Stimulated activated naive B cell treated with anti-CD40 and anti-IgM and Interleukin-4, amounts not matched to agents 10 μg/mL and 1 μg/mL and 100 μg/mL, for 72 hours (primary cell): ENCODE measurements at places on chromosomes 13 and 19.

- peak; percentile 50 for DNase-seq
Measured at GRCh38 chr13:98279473-98280175, 102.6 kb upstream of the RNF113B start.

GRCh38 chr19:50159078-50159477 is 4.0 kb downstream of the IZUMO2 start:
- no peak for DNase-seq

- peak; percentile 47 for DNase-seq
Measured at GRCh38 chr13:46179491-46179908, 2.5 kb downstream of the LCP1 start.

- DNase-seq = no peak
Measured at GRCh38 chr19:555474-555808, 11.6 kb downstream of the GZMM start.

GRCh38 chr19:10289836-10290356 is at the start of gene ICAM5:
ICAM5 (plus strand) TSS chr19:10289952; CDS start chr19:10290044, 92 bp downstream.
- no peak for DNase-seq

DNA sequence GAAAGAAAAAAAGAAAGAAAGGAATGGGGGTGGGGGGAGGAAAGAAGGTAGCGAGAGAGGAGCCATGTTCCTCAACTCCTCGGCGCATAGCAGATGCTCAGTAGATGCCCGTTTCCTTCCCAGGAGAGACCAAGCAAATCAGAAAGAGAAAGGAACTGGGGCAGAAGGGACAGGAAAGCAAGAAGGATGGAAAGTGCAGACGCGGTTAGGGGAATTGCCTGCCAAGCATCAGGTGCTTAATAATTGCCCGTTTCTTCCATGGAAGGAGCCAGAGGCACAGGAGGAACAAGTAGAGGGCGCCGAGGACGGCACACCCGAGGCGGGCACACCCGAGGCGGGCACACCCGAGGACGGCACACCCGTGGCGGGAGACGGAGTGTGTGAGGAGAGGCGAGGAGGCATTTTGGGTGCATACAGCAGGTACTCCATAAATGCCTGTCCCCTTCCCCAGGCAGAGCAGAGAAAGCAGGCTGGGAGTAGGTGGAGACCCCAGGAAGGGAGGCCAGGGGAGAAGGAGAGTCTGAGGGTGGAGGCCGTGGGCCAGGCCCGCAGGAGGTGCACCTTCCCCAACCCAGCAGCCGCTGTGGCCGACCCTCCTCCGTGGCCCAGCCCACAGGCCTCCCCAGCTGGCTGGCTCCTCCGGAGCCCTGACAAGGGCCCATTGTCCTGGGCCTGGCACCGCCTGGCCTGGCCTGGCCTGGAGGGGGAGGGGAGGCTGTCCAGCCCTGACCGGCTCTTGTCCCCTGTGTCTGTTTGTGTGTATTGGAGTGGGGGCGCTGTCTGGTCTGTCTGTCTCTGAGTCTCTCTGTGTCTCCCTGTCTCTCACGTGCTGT is 14.6 kb downstream of the JOSD2 start:
- no peak for DNase-seq

DNA sequence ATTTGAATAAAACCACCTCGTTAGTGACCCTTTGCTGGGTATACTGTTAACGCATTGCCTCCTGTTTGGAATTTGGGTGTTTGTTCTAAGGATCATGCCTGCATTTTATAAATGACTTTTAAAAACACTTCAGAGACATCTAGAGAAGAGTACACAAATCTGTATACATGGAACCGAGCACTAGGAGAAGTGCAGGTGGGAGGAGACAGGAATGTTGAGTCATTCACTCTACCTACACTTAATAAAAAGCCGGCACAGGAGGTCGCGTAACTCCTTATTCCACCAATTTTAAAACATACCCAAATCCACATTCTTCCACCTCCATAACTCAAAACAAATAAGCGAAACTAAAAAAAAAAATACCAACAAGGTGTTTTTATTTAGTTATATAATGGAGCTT is 48.6 kb downstream of the FGF9 start:
- no peak for DNase-seq

- no peak for DNase-seq
Measured at GRCh38 chr13:79723519-79724024, 242.6 kb downstream of the NDFIP2 start.

- no peak for DNase-seq
Measured at GRCh38 chr13:24304620-24305019, 4.8 kb upstream of the C1QTNF9 start.

DNA sequence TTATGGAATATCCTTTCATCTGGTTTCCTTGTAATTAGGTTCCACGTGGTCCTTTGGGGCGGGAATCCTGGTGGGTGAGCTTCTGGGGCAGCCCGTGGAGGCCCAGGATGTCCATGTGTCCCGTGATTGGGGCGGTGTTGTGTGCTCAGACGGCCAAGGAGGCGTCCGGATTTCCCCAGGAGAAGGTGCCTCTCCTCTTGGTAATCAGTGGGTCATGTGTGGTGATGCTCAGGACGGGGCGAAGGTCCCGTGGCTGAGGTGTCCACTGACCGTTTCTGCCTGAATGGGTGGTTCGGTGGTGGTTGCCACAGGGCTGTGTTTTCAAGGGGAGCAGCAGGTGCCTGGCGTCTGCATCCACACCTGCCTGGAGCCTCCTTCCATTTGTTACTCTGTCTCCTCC is 52.2 kb upstream of the F7 start:
- no peak for DNase-seq

- DNase-seq = no peak
Measured at GRCh38 chr19:29967623-29968022, 25.6 kb downstream of the URI1 start.

GRCh38 chr13:110131424-110131823 is 175.5 kb downstream of the COL4A1 start:
- DNase-seq = no peak

- no peak for DNase-seq
Measured at GRCh38 chr19:42370068-42370520, 20.0 kb downstream of the CNFN start.

DNA sequence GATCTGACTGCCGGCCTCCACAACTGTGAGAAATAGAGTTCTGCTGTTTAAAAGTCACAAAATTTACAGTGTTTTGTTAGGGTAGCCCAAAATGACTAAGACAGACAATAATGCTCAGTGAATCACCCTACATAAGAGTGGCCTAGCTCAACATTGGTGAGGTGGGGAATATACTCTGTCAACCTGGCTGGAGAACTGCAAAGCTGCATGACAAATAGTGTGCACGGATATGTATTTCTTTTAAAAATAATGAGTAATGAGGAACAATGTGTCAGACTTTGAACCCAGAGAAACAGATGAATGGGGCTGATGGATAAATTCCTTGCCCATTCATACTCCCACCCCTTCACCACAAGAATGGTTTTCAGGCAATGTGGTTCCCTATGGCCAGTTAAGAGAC is 372.4 kb downstream of the SUCLA2 start:
- no peak for DNase-seq

DNA sequence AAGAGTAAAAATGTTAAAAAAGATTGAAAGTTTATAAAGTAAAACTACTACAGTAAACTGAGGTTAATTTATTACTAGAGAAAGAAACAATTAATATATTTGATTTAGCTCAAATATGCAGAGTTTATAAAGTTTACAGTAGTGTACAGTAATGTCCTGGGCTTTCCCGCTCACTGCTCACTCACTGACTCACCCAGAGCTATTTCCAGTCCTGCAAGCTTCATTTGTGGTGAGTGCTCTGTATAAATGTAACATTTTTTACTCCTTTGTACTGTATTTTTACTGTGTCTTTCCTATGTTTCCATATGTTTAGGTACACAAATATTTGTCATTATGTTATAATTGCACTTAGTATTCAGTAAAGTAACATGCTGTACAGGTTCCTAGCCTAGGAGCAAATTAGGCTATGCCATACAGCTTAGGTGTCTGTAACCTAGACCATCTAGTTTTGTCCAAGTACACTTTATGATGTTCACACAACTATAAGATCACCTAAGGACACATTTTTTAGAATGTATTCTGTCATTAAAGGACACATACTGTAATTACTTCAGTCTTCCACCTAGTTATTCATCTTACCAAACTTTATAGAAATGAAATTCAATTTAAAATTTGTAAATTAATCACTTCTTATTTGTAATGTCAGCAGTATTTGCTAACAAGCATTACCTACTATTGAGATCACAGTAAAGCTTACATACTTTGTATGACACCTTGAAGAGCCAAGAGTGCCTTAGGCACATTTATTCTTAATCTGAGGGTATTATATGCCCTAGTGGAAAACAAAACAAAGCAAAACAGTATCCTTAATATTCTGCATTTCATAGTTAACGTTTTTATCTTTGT is 683.4 kb downstream of the PCDH9 start:
- DNase-seq = no peak
